Stimulated activated CD8-positive, alpha-beta memory T cell treated with anti-CD3 and anti-CD28 coated beads, Interleukin-4, amount 100 ng/mL, for 1 hour (primary cell): ENCODE measurements at places on chromosomes 5 and 9.

- DNase-seq: no peak
Measured at GRCh38 chr9:91419222-91420191, 4.1 kb downstream of the NFIL3 start.

DNA sequence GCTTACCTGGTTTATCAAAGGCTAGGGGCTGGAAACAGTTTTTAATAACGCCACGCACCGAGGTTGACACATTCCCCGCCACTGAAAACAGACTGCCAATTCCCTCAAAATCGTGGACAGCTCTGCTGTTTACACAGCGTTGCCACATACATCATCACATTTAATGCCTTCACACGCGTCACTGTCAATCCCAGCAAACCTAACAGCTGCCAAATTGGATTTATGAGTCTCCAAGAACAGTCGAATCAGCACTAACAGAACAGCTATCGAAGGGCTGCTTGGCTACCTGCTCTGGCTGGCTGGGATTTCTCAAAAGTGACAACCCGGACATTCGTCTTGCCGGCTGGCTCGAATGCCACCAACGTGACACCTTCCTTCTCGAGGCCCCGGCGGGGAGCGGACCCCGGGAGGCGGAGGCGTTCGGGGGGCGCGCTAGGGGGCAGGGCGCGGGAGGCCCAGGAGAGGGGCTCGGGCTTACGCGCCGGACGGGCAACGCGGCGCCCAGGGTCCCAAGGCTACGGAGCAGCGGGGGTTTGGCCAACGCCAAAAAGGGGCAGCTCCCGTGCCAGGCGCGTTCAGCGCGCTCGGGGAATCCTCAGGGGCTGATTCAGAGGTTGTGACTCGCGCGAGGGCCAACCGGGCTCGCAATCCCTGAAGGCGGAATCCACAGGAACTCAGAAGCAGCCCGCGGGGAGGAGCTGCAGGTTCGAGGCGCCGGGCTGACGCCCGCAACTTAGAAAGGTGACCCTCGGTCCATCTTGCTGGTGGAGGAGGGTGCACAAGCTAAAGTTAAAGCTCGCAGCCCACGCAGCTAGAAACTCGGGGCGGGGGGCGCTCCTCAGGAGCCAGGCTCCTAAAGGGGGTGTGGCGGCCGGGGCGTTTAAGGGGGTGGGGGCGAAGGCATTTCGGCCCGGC is 1.2 kb downstream of the CDC14B start:
- DNase-seq: no peak

DNA sequence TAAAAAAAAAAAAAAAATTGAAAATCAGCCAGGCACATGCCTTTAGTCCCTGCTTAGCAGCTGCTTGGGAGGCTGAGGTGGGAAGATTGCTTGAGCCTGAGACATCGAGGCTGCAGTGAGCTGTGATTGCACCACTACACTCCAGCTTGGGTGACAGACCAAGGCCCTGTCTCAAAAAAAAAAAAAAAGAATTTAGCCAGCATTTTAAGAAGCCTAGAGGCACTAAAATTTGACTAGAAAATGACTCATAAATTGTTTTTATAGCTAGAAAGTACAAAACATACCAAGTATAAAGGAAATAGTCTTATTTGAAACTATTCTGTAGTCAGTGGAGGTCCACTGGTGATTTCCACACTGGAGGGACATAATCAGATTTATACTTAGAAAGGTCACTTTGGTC is 17.5 kb downstream of the LRRC70 start:
- no peak for DNase-seq

DNA sequence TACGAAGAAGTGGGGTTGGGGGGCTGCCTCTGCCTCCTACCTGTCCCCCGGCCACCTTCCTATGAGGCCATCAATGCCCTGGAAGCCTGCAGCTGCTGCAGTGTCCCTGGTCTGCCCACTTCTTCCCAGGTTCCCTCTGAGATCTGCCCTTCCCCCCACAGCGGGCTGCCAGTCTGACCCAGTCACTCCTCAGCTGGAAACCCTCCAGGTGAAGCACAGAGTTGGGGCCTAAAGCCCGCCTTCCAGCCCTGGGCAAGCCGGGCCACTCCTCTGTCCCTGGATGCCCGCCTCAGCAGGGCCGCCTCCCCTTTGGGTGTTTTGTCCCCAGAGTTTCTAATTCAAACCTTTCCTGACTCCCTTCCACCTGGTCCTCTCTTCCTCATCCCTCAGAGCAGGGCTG is 137.0 kb downstream of the RXRA start:
- DNase-seq: no peak

GRCh38 chr9:100865111-100865510 is 163.4 kb upstream of the PLPPR1 start:
- DNase-seq: no peak

DNA sequence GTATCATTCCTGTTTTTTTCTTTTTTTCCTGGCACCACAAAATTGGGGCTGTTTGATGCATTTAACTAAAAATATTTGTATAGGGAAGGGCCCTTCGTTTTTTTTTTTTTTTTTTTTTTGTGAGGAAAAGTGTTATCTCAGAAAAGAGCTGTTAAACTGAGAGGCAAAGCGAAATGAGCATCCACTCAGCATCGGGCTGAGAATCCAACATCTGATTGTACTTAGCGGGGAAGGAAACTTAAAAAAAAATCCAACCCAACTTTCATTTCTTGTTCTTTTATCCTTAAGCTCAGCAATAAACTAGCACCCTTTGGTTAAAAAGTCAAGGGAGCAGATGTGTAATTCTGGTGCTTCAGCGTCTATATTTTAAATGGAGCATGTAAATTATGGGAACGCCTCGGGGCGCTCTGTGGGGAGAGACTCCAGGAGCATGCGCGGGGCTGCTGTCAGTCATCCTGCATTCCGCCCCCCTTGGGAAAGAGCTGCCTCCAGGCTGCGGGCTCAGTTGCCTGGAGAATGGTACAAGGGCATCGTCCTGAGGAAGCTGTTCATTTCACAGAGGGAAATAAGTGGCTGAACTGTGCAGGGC is 33.3 kb downstream of the DMRT2 start:
- DNase-seq: no peak

DNA sequence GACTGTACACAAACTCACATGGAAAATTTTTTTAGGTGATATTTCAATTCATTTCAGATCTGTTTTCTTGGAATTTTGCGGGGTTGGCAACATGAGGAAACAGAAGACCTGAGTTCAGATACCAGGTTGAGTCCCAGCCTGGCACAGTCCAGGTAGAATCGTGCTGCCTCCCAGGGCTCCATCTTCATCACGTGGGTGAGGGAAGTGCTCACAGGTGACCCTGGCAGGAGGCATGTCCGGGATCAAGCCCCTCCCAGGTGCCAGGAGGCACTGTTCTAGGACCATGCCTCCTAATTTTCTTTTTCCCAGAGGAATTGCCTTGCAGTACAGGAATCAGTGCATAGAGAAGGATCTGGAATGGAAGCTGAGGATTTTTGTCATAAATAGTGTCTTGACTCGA is 318.3 kb upstream of the IRX4 start:
- DNase-seq: no peak

GRCh38 chr5:115431116-115431515 is 113.5 kb downstream of the FEM1C start:
- DNase-seq: no peak

GRCh38 chr9:130073373-130073772 is 19.7 kb downstream of the GPR107 start:
- DNase-seq: no peak

GRCh38 chr5:173895401-173896165 is 7.4 kb downstream of the CPEB4 start:
- DNase-seq: no peak

DNA sequence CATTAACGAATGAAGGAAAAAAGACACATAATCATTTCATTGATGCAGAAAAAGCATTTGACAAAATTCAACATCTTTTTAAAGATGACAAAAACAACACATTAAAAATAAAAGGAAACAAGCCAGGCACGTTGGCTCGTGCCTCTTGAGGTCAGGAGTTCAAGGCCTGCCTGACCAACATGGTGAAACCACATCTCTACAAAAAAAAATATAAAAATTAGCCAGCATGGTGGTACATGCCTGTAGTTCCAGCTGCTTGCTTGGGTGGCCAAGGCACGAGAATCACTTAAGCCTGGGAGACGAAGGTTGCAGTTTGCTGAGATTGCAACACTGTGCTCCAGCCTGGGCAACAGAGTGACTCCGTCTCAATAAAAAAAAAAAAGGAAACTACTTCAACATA is 77.0 kb downstream of the ERCC6L2 start:
- DNase-seq: no peak

DNA sequence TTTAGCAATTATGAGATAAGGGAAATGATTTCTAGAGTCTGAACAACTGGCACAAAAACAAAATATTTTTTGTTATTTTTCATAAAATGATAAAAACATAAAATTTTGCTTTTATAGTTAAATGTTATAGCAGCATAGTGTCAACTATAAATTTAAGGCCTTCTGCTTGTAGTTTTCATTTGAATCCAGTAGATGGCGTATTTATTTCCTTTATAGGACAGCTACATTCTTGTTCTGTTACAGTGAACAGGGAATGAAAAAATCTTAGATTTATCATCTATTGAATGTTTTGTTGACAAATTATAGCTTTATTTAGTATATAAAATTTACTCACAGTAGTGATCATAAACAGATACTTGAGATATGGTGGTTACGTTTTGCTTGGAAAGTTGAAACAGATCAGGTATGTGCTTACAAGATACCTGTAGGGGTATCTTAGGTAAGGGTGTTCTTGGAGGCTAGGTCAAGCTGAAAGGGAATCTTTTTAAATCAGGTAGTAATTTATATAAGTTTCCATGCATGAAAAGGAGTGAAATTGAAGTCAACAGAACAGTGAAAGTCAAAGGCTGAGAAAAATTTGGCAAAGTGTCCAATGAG is 239.3 kb upstream of the GRIN3A start:
- DNase-seq: no peak

GRCh38 chr9:28197653-28198052 is 624.4 kb upstream of the C9orf72 start:
- no peak for DNase-seq

GRCh38 chr9:97511655-97512427 is 10.4 kb downstream of the TMOD1 start:
- DNase-seq: no peak

- no peak for DNase-seq
Measured at GRCh38 chr5:168714046-168714445, 134.9 kb upstream of the PANK3 start.

DNA sequence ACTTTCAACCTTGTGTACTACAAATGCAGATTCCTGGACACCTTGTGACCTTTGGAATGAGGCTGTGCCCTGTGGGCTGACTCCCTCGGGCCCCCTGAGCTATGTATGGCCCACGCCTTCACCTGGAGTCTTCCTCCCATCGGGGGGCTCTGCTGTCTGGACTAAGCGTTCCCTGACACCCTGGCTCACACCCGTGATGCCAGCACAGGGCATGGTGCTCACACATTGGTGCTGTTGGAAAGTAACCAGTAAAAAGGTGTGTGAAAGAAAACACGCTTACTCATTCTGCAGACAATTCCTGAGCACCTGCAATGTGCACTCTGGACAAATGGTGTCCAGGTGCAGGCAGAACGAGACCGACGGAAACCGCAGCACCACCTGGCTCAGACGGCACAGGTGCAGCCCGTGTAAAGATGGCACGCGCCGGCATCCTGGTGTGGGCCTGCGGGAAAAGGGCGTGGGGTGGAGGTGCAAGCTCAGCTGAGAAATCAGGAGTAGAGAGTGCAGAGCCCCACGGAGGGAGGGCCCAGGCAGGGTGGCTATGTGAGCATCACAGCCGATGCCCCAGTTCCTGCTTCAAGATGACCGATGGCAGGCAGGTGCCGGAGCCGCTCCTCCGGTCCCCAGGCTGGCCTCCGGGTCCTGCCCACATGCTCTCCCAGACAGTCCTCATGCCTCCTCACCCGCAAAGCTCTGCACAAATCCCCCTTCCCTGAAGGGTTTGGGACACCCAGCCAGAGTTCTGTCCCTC is 11.0 kb downstream of the LPCAT1 start:
- no peak for DNase-seq

GRCh38 chr5:77936365-77936693 is 160.2 kb upstream of the TBCA start:
- DNase-seq: no peak

- DNase-seq: no peak
Measured at GRCh38 chr9:30673132-30673531, 1711.3 kb upstream of the ACO1 start.

DNA sequence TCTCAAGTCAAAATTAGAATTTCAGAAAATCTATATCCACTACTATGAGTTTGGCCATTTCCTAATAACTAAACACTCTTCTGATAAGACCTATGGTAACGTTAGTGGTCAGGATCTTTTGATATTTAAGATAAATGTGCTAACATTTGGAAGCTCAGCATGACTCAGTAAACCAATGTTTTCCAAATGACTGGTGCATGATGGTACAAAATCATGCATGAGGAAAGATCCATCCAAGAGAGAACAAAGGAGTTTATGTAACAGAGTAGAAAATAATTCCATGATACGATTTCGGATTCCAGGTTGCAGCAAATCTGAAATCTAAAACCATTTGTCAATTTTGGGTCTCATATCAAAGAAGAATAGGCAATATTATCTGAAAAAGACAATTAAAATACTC is 279.2 kb downstream of the NSG2 start:
- no peak for DNase-seq

- DNase-seq: no peak
Measured at GRCh38 chr9:88183798-88184495, 45.7 kb upstream of the SPATA31C2 start.

DNA sequence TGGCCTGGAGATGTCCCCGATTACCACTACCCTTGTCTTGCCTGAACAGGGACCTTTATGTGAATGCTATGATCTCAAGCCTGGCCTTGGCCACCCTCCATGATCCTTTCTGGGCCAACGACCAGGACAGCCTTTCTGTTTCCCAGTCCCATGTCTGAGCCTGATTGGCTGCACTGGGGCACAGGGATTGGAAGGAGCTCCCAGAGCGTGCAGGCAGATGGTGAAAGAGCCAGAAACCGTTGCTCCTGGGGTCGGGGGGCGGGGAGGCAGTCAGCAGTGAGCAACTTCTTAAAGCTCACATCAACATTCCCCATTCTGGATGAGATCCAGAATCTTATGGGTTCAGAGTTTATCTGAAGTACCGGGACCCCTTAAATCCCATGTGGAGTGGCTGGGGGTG is 84.4 kb downstream of the INSYN2B start:
- no peak for DNase-seq

GRCh38 chr9:129517006-129517405 is 103.9 kb downstream of the C9orf50 start:
- no peak for DNase-seq

DNA sequence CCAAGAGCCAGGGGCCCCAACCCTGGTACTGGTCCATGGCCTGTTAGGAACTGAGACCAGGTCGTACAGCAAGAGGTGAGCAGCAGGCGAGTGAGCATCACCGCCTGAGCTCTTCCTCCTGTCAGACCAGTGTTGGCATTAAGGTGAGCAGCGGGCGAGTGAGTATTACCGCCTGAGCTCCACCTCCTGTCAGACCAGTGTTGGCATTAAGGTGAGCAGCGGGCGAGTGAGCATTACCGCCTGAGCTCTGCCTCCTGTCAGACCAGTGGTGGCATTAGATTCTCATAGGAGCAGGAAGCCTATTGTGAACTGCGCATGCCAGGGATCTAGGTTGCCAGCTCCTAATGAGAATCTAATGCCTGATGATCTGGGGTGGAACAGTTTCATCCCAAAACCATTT is 31.0 kb upstream of the UBE2QL1 start:
- no peak for DNase-seq
